T-helper 2 cell treated with Interferon-gamma antibody and Interleukin-4, amounts not matched to agents 5 μg/mL and 100 μg/mL, for 36 hours (primary cell): ENCODE measurements at places on chromosomes 5 and 9.

DNA sequence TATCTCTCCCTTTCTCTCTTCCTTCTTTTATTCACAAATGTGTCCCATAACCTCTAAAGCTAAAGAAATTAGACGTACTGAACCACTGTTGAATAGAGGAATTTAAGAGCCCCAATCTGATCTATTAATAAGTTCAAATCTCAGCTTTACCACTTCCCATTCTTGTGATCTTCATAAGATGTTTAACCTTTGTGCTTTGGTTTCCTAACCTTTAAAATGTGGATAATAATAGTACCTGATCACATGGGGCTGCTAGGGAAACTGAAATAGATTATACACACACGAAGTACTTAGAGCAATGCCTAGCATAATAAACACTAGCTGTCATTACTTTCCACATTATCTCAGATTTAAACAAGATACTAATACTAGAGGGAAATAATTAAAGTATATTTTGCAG lies 324.3 kb upstream of the SEMA6A start:
- no peak for DNase-seq

GRCh38 chr5:117776977-117777376 lies 1202.4 kb upstream of the SEMA6A start:
- DNase-seq, result no peak

- DNase-seq, result no peak
Observed at GRCh38 chr5:14925326-14925725, 53.7 kb upstream of the ANKH start.

- DNase-seq, result no peak
Observed at GRCh38 chr5:58922461-58923171, 339.7 kb downstream of the RAB3C start.

GRCh38 chr5:68708842-68709170 lies 385.0 kb upstream of the SLC30A5 start:
- DNase-seq, result no peak

- no peak for DNase-seq
Observed at GRCh38 chr9:131112374-131113154, 12.8 kb upstream of the NUP214 start.

DNA sequence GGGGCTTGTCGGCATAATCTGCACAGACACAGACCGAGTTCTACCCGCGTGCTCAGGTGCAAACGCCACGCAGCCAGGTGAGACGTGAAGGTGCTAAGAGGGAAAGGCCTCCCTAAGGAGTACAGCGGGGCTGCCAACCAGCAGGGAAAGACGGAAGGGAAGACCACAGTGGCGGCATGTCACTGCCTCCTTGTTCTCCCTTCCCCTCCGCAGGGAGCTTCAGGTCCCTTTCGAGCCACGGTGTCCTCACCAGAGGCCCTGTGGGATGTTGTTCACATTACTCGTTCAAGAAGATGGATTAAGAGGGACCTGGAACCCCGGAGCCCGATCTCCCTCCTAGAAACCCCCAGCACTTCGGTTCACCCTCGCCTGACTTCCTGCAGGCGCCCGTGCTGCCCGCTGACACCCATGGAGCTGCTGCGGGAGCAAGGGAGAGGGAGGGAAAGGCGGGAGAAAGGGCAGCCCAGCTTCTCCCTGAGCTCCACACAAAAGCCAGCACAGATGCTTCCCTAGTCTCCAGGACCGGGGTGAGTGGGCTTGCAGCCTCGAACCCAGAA lies 686 bp downstream of the BRD9 start:
- DNase-seq, result no peak

GRCh38 chr9:131731644-131732043 lies 8.2 kb downstream of the RAPGEF1 start:
- no peak for DNase-seq

DNA sequence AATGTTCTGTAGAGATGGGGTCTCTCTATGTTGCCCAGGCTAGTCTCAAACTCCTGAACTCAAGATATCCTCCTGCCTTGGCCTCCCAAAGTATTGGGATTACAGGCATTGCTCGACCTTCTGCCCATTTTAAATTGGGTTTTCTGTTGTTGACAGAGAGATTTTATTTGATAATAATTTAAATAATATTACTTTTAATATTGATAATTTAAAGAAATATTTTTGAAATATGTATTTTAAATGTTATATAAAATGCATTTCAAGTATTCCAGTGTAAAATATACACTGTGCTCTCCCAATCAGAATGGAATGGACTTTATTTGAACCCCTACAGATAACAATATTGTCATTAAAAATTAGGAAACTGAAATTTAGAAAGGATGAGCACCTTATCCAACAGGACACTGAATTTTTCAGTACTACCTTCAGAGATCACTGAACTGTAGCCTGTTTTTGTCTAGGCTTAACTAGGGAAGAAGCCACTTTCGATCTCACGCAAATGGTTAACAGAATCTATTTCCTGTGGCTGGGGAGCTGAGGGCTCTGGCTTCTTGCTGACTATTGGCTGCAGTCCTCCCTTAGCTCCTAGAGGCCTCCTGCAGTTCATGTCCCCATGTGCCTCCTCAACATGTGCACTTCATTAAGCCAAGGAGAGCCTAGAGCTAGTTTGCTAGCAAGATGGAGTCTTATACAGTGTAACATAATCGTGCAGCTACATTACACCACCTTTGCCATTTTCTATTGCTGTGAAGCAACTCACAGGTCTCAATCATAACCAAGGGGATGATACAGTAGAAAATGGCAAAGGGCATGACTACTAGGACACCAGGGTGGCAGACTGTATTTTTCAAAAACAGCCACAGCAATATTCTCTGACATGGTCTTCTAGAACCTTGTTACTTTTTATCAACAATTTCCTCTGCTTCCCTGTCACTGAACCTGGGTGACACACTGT lies 150.0 kb downstream of the CDC42SE2 start:
- DNase-seq, result peak; percentile 32

DNA sequence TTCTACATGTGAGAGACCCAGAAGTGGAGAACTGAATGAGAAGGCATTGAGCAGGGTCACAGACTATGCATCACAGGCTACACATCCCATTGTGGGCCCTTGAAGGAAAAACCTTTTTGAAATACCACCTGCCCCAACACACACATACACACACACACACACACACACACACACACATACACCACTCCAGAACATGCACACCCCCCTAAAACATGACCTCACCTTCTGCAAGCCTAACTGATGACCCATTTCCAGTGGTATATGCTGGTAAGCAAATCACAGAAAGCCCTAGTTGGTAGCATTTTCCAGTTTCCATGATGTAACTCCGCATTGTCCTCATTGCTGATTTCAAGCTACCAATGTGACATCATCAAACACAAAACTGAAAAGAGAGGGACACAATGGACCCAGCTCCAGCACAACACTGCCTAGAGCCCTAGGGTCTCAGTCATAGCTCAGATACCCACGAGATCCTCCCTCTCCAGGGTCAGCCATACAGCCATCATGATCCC lies 36.4 kb downstream of the THBS4 start:
- DNase-seq, result no peak

DNA sequence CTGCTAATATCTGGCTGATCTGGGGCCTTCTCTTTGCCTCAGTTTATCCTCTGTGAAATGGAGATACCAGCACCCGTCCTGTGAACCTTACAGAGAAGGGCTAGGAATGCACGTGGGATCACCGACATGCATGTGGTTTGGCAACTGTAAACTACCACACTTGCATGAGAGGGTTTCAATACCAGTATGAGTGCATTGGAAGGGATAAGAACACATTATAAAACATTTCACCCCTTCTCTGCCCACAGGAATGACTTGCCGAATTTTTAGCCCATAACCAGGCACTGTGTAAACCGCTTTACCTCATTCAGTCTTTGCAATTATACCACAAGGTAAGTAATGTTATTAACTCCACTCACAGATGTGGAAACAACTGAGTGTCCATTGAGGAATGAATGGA lies 8.9 kb upstream of the RAB14 start:
- DNase-seq, result no peak

- no peak for DNase-seq
Observed at GRCh38 chr5:121171834-121172233, 679.8 kb upstream of the FTMT start.

DNA sequence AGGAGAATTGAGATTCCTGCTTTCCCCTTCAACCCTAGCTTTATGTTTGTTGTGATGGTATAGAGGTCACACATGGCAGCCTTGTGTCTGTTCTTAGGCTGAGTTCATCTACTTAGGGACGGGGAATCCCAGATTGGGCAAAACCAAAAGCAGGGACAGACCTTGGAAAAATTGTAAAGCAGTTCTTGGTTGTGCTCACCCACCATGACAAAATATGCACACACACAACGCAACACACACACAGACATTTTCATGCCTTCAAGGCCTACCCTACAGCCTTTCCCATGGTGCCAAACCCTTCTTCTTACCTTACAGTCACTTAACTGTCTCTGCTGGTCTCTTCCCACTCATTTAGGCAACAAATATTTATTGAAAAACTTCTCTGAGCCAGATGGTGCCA lies 14.8 kb downstream of the PCDHGC5 start:
- DNase-seq, result no peak

- DNase-seq, result no peak
Observed at GRCh38 chr5:316210-317085, 5.1 kb upstream of the AHRR start.

- no peak for DNase-seq
Observed at GRCh38 chr5:43619911-43620310, 16.9 kb downstream of the NNT start.

DNA sequence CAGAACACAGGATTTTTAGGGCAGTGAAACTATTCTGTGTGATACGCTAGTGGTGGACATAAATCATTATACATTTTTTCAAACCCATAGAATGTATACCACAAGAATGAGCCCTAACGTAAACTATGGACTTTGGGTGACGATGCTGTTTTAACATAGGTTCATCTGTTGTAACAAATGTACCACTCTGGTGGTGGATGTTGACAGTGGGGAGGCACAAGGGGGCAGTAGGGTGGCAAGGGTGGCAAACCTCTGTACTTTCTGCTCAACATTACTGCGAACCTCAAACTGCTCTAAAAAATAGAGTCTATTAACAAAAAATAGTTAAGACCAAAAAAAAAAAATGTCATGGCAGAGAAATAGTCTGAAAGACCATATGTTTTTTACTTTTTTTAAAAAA lies 9.1 kb upstream of the MVB12B start:
- DNase-seq, result no peak

DNA sequence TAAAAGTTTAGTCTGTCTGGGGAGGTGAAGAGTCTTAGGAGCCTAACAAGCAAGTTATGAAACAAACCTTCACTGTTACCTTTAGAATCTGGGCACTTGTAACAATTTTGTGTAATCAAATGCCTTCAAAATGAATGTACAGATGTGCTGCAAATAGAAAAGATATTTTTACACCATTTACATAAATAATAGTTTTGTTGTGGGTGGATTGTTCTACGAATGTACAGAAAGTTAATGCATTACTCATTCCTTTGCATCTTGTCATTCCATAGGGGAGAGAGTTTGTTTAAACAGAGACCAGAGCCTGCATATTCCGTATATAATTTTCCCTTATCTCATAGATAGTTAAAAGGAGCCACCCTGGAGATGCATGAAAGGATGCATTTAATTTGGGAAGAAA lies 576.9 kb upstream of the SGCD start:
- no peak for DNase-seq

- no peak for DNase-seq
Observed at GRCh38 chr5:137618476-137618875, 117.4 kb downstream of the KLHL3 start.

DNA sequence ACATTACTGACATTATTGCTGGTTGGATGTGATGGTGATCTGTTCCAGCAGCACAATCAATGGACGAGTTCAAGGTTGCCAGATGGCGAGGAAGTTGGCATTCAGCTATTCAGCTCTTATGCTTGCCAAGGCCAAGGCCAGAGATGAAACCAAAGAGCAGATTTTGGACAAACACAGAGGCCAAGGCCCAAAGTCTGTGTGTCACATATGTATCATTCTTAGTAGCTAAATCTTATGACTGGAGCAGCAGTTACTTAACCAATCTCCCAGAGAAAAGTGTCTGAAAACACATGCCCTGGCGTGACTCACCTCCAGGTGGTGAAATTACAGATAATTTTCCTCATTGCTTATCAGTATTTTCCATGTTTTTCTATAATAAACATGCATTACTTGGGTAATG lies 189.0 kb upstream of the EGFLAM start:
- DNase-seq, result no peak

- DNase-seq, result no peak
Observed at GRCh38 chr5:38657020-38657419, 100.6 kb upstream of the LIFR start.

GRCh38 chr9:3948826-3949556 lies 350.9 kb downstream of the GLIS3 start:
- no peak for DNase-seq

DNA sequence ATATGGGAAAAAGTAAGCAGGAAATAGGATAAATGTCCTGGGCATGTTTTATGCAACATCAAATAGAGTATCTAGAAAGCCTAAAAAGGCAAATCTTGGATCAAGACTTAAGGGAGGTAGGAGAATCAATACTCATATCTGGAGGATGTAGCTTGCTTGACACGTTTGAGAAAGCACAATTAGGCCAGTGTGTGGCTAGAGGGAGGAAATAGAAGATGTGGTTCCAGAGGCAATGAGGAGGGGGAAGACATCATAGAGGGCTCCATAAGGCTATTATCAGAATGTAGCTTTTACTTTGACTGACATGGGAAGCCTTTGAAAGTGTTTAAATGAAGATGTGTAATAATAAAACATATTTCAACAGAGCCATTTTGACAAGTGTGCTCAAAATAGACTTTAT lies 200.7 kb upstream of the CDH12 start:
- no peak for DNase-seq
